ENCODE measurements at places on chromosomes 13 and 19.

DNA sequence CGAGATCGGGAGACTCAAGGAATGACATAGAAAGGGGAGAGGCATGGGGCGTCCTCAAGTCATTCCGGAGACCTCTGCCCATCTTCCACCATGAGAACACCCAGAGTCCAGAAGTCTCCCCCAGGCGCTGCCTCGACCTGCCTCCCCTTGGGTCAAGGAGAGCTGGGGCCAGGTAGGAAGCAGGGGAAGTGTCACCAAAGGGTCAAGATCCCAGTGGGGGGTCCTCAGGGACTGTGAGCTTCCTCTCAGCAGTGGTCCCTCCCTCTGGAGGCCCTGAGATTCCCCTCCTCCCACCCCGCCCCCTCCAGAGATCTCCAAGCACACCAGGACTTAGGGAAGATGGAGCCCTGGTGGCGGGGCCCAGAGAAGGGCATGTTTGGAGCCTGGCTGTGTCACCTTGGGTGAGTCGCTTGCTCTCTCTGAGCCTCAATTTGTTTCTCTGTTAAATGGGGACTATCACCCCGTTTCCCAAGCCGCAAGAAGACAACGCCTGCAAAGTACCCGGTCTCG lies 919 bp downstream of the DACT3 start:
- no peak for DNase-seq
- no peaks in the 10 kb centered on the region for H3K36me3 ChIP-seq
- peaks cover 50% of the 10 kb centered on the region for H3K27me3 ChIP-seq

- no peak overlapping the region for H3K4me3 ChIP-seq
- no peak for DNase-seq
- H3K27ac ChIP-seq, result no peak overlapping the region
- H3K36me3 ChIP-seq, result no peaks in the 10 kb centered on the region
- no peaks in the 10 kb centered on the region for H3K27me3 ChIP-seq
These were observed 104.8 kb downstream of the TNFRSF19 start for GRCh38 chr13:23674795-23675640.

GRCh38 chr13:25846222-25846984 lies 205.4 kb downstream of the SHISA2 start:
- H3K4me1 ChIP-seq, result peaks cover 28% of the 10 kb centered on the region
- DNase-seq, result no peak
- no peaks in the 10 kb centered on the region for H3K36me3 ChIP-seq
- H3K27ac ChIP-seq, result peak overlapping the region; percentile 62

GRCh38 chr19:54281007-54281728 lies at the start of gene LILRB2:
TSS of gene LILRB2 (minus strand) at chr19:54281110. CDS start at chr19:54280496, 614 bp downstream.
- H3K4me3 ChIP-seq, result no peak within 1 kb of the TSS
- no peak for DNase-seq
- H3K36me3 ChIP-seq, result no peaks in the 10 kb centered on the region
- no peak within 1 kb of the TSS for H3K27ac ChIP-seq
- peaks cover 57% of the 10 kb centered on the region for H3K27me3 ChIP-seq
